ENCODE measurements at places on chromosomes 3 and 15. TPM values are rescaled to one million over a fixed set of nuclear protein-coding genes. Genes with fewer than 3 reads are reported as not detected.

The ALCAM gene
- 212 TPM for total RNA-seq

The PLOD2 gene
- 152 TPM for total RNA-seq

The TIMMDC1 gene
- 57.3 TPM for total RNA-seq

The CPN2 gene
- total RNA-seq, result not detected

The PLA2G4F gene
- total RNA-seq, result 3.9 TPM

Data from tracheal epithelial cell (primary cell).